ENCODE measurements at places on chromosomes 2 and 18.

- no peak for DNase-seq
Measured at GRCh38 chr18:34709750-34710441, at the start of gene DTNA. DTNA (plus strand) TSS chr18:34710298; CDS start chr18:34755977, 45,679 bp downstream.

DNA sequence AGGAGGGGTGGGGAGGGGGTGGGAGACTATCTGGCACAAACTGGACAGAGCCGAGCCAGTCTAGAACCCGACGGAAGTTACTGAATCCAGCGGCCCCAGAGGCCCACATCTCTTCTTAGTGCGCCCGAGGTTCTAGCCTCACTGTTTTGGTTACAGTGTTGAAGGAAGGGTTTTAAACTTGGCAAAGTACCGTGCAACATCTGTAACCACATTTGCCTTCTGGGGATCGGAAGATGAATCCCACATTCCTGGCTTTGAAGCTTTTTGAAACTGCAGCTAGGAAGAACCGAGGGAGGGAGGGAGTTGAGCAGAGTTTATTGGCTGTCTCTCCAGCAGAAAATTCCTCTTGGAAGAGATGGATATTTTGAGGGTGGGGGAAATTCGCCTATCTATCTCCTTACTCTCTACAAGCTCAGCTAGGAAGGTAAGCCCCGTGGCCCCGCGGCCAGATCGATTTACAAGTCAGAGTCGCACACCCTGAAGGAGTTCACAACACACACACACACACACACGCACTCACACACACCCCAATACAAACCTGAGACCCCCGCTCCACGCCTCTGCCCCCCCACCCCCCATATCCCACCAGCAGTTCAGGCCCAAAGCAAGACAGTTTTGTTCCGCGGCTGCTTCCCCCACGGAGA is 1.0 kb downstream of the ACVR1 start:
- no peak for DNase-seq

- no peak for DNase-seq
Measured at GRCh38 chr2:222944552-222944951, 83.7 kb downstream of the ACSL3 start.

DNA sequence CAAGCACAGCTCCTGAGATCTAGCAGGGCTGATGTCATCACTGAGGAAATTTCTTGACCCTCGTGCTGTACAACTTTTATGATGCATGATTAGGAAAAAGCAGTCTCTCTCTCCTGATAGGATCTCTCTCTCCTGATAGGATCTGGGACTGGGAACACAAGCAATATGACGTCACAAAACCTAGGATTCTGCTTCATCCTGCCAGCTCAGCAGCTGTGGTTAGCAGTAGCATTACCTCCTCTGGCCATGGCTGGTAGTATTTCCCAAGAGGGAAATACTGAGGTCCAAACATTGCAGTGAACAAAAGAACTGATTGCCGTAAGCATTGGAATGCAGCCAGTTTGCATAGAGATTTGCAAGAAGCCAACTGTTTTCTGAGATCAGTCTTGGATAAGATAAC is 521.2 kb upstream of the POU3F3 start:
- DNase-seq, result no peak

- no peak for DNase-seq
Measured at GRCh38 chr2:18871430-18871829, 282.1 kb upstream of the NT5C1B start.

DNA sequence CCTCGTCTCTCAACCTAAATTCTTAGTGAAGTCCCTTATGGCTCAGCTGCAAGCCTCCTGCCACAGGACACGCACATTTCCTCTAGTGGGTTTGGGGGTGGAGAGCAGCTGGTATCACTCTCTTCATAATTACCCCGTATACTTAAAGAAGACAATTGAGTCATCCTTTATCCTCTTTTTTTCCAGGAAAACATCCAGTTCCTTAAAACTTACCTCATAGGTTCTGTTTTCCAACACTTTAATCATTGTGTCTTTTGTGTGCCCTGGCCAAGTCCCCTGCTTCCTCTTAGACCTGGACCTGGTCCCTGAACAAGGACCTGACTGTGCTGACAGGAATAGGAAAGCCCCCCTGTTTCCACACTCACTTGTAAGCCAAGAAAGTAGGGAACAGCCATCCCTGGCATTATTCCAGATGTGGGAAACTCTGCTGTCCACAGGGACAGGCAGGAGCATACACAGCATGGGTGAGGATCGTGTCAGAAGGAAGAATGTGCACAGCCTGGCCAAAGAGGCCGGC is 42.3 kb upstream of the MYO1B start:
- DNase-seq, result no peak

- no peak for DNase-seq
Measured at GRCh38 chr2:217667512-217667911, 335.3 kb downstream of the TNS1 start.

- no peak for DNase-seq
Measured at GRCh38 chr2:150478200-150478974, 9.1 kb downstream of the RND3 start.

- no peak for DNase-seq
Measured at GRCh38 chr2:140747665-140748064, 1383.2 kb downstream of the LRP1B start.

DNA sequence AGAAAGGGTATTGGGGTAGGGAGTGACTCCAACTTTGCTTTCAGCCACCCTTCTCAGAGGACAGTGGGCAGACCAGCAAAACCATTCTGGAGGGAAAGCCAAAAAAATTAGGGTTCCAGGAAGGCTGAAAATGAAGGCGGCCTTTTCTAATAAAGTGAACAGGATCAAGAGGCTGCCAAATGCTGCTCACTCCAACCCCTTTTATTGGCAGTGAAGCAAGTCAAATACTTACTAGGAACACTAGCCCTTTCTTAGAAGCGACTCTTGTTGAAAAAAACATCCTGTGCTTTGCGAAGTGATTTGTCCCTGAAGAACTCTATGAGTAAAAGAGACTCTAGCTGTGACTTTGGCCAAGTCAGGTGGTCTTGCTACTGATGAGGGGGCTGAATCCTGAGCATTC is 83.6 kb upstream of the CYP1B1 start:
- no peak for DNase-seq

- DNase-seq, result no peak
Measured at GRCh38 chr2:241279413-241279812, 36.1 kb downstream of the HDLBP start.

DNA sequence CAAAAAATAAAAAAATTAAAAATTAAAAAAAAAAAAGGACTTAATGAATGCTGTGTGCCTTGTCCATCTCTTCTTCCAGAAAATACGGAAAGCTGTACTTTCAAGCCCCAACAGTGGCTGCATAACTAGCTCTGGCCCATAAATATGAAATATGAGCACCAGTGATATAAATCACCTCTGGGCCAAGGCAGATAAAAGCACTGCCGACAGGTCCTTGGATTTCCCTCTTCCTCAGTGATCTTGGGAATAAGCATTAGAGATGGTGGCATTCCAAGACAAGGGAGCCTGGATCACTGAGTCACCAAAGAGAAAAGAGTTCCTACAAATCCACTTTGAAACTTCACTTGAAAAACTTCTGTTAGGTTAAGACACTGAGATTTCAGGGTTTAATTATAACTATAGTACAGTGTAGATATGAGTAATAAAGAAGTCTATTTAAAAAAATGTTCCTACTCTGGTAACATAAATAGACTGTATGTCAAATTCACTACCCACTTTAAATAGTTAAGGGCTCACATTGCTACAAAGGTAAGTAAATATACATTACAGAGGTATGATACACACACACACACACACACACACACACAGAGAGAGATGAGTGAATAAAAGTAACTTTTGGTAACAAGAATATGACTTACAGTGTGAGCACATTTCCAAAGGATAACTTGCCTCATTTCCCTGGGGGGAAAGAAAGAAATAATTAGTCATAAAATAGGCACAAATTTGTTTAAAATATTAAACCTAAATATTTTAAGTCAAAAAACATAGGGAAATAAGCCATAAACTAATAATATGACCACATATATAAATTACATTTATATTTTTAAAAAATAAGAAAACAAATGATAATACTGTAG is 35.6 kb downstream of the PPP3R1 start:
- no peak for DNase-seq
